ENCODE measurements at places on chromosomes 16 and 17.

DNA sequence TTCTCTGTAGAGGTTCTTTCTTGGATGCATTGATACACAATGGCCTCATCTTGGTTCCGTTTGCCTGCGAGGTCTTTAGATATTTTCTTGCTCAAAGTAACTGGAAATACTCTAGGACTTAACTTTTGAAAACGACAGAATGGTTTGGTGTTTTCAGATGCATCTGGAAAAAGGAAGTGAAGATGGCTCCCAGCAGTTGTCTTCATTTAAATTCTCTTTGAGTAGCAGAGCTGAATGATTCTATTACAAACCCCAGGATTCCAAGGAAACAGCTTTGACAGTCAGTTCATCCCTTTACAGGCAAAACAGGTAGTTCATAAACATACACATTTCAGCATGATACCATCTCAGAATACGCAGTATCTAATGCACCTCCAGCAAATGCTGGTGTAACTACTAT, 54.8 kb downstream of the PSMD12 start:
- DNase-seq, result no peak

DNA sequence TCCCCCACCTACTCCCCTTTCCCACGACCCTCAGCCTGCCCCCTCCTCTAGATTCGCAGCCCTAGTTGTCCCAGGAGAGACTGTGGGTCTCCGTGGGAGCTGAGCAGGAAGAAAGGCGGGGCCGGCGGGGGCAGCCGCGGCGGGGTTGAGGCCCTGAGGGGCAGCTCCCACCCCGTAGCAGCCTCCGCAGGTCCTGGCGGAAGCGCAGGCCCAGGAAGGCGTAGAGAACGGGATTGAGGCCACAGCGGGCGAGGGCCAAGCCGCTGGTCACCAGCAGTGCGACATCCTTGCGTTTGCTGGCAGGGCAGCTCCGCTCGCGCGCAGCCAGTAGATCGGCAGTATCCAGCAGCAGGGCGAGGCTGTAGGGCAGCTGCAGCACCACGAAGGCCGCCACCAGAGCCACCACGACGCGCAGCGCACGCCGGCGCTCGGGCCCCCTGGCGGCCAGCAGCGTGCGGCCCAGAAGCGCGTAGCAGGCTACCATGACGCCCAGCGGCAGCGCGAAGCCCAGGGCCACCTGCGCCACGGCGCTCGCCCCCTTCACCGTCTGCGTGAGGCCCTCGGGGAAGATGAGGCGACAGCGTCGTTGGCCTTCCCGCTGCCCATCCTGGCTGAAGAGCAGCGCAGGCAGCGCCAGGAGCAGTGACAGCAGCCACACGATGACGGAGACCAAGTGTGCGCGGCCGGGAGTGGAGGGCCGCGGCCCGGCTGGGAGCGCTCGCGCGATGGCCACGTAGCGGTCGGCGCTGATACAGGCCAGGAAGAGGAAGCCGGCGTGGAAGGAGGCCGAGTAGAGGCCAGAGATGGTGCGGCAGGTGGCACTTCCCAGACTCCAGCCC, 1.9 kb downstream of the CCR10 start:
- peak; percentile 37 for DNase-seq

DNA sequence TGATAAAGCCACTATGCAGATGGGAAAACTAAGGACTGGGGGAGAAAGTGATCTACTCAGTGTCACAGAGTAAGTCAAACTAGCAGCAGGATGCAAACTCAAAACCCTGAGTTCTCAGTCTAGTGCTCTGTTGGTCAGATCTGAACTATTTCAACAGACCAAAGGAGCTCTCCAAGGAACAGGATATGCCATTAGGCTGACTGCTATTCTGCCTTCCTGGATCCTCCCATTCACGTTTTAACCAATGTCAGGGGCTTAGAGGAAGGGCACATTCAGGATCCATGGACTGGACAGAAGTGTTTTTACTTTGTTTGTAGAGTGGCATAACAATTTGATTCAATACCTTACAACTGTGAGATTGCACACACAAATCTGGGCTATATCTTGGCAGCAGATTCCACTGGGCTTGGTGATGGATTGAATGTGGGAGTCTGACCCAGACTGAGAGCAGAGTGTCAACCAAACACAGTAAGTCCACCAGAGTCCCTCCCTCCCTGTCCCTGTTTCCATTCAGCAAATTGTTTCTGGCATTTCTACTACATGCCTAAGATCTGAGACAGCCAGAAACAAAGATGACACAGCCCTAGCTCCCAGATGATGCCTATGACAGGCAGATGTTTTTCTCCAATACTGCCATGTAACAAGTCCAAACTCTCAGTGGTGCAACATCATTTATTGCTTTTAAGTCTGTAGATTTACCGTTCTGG, 337.8 kb upstream of the CDH5 start:
- peak; percentile 76 for DNase-seq

DNA sequence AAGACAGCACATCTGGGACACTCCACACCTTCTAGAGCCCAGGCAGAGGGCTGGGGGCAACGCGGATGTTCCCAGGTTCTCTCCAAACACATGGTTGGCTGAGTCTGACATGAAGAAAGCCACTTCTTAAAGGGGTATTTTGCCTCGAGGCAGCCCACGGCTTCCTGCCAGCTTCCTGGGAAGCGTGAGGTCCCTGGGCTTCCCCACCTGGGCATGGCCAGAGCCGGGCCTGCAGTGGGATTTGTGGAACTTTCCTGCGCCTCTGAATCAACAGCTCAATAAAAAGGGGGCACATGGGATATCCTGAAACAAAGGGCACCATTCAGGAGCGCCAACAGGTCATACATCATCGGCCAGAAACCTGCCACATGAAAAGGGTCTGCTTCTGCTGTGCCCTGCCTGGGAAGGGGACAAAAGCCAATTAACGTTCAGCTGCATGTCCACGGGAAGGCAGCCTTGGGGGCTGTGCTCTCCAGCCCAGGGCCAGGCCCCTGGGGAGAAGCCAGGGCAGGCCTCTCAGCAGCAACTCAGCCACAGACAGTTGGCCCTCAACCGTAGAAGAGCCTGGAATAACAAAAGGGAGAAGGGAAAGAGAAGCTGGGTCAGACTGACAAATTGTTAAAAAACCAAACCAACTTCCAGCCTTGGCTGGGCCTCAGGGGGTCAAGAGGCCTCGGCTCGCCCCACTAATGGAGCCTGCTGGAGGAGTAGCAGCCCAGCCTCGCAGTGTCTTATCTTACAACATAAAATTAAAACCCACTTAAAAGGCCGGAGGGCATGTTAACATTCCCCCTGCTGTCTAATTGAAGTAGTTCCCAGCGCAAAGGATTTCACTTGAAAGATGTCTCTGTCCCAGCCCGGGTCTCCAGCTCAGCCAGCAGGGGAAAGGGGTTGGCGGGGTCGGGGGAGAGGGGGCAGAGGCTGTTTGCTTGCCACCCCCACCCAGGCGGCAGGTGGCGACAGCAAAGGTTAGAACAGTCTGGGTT, 34.2 kb downstream of the TBX4 start:
- DNase-seq, result no peak

DNA sequence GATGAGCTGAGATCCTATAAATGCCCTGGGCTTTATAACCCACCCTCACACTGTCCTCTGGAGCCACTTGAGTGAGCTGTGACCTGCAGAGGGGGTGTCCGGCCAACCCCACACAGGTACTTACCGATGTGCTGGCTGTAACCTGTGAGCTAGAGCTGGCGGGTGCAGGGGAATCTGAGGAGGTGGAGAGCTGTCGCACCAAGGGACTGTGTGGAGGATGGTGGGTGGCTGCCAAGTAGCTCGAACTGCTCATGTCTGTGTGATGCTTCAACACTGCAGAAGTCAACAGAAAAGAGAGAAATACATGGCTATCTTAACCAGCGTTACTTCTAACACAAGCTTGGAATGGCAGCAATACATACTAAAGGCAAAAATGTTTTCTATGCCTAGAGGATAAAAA, 39.4 kb downstream of the STH start:
- DNase-seq, result no peak
